ENCODE measurements at places on chromosomes 2 and 18. TPM values are rescaled to one million over a fixed set of nuclear protein-coding genes. Genes with fewer than 3 reads are reported as not detected.

DNA sequence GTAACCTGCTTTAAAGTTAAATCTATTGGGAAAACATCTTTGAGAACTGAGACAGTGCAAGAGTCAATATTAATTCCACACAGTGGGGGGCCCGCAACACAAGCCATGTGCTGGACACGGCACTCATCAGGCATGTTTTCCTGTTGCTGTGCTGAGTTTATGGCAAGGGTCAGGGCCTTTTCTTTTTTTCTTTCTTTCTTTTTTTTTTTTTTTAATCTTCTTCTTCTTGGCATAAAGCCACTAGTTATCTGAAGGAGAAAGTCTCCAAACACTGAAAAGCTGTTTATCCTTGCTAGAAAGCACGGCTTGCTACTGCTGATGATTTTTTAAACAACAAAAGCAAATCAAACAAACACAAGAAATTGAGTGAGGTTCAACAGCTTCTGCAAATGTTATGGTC lies 252.1 kb downstream of the ZNF521 start:
- DNase-seq, result no peak

GRCh38 chr2:169909376-169909775 lies 82.1 kb downstream of the UBR3 start:
- no peak for DNase-seq

- DNase-seq, result no peak
Observed at GRCh38 chr2:240098349-240098748, 37.8 kb downstream of the COPS9 start.

DNA sequence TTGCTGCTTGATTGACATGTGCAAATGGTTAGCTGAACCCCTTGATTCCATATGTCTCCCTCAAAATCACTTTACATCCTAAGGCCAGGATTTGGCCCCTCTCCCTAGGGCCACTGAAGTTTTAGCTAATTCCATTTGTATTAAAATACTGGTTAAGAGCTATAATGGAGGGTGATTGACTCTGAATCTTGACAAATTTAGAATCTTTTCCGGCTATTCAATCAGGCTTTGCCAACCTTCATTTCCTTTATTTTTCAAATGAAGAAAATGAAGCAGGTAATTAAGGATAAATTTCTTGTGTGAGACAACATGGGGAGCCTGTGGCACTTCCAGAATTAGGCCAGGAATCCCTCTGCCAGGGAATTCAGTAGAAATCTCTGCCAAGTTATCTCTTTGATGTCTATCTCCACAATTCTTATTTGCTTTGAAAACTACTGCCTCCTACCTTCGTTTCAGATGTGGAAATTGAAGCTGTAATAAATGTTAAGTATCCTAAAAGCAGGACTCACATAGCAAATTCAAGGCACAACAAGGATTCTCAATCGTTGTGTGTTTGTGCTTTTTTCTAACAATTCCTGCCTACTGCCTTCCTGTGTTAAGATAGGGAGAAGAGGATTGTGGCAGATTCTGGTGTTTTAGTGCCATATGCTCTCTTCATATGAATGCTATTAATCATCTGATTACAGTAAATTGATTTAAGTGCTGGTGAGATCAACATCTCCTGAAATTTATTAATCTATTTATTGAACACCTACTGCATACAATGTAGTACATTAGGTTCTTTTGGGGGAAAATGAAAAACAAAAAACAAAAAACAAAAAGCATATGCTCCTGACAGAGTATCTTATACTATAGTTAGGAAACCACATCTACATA lies 47.8 kb upstream of the MAP4K3 start:
- no peak for DNase-seq

- DNase-seq, result no peak
Observed at GRCh38 chr18:24603151-24603550, 142.7 kb downstream of the HRH4 start.

DNA sequence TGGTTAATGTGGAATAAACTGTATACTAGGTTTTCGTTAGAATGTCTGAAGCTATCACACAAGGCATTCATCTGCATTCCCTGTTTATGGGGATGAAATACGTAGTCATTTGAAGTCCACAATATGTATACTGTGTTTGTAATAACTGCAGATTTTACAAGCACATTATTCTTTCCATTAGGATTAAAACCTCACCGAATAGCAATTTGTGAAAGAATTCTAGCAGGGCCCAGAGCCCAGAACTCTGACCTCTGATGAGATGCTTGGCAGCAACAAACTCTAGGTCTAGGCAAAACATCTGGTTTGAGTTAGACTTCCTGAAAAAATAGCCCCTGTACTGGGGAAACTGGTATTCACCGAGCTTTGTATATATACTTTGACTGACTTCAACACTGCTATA lies 158.2 kb downstream of the SRBD1 start:
- no peak for DNase-seq

DNA sequence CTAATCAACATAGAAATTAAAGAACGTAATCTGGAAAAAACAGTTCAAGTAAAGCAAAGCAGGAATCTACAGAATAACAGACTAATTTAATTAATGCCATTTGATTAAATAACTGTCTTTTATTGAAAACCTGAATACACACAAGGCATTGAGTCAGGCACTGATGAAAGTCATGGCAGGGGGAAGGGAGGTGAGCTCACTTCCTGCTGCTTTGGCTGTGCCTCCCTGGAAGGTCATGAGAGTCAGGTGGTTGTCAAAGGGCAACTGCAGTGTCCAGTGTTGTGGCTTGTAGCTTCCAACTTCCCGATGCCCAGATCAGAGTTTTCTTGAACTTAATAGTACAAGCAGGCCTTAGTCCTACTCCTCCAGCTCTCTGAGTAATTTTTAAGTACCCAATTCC lies 180.9 kb downstream of the PID1 start:
- no peak for DNase-seq

GRCh38 chr2:230814616-230815015 lies 50.1 kb upstream of the ITM2C start:
- no peak for DNase-seq

DNA sequence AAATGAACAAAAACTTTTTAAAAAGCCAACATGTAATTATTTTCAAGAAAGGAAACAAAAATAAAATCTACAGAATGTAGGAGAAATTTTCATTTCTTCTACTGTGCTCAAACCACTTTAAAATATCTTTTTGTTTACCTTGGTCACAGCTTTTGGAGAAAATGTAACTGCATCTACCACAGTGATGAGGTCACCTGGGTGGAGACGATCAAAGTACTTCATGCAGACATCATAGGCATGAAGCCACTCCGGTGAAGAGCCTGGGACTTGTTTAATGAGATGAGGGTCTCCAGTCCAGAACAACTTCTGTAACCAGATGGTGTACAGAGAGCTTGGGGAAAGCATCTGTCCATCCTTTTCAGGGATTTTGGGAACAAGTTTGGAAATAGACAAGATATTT lies 285.8 kb downstream of the NBAS start:
- no peak for DNase-seq

DNA sequence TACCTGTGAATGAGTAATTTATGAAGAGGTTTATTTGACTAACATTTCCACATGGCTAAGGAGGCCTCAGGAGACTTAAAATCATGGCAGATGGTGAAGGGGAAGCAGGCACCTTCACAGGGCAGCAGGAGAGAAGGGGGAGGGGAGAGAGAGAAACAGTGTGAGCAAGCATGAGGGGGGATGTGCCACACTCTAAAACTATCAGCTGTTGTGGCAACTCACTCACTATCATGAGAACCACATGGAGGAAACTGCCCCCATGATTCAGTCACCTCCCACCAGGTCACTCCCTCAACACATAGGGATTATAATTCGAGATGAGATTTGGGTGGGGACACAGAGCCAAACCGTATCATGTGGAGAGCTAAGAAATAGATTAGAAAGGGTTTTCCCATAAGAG lies 309.0 kb downstream of the RDH14 start:
- DNase-seq, result no peak

- no peak for DNase-seq
Observed at GRCh38 chr2:127420039-127420864, 2.0 kb downstream of the PROC start.

Gene LHCGR
- 0.64 TPM for total RNA-seq

DNA sequence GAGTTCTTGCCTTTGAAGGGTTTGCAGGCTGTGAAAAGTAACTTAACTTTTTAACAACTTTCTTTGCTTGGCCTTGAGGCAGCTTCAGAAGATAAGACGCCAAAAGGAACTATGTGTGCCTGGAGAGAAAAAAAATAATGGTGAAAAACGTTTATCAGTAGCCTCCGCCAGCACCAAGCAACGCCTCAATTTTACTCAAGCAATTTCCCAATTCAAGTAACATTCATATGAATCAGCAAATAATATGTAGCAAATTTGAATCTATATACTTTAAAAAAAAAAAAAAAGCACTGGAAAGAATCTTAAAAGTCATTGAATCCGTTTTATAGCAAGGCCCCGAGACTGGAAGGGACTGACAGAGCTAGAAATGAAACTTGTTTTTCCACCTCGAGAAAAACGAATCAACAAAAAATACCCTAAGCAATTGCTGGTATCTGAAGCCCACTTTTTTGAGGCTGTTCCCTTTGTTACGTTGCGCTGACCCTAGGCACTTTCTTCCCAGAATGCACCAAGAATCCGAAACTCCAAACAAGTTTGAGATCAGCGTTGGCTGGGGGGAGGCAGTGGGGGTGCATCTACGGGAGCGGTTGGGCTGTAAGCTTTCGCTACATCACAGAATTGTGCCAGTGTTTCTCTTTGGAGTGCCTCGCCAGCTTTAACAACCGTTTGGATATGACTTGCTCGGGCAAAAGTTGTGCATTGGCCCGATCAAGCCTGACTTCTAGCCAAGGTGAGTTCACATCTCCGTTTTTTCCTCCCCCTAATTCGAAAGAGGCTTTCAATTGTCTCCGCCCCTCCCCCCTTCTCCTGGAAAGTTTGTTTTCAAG lies 2.7 kb upstream of the TGIF1 start:
- peak; percentile 56 for DNase-seq

DNA sequence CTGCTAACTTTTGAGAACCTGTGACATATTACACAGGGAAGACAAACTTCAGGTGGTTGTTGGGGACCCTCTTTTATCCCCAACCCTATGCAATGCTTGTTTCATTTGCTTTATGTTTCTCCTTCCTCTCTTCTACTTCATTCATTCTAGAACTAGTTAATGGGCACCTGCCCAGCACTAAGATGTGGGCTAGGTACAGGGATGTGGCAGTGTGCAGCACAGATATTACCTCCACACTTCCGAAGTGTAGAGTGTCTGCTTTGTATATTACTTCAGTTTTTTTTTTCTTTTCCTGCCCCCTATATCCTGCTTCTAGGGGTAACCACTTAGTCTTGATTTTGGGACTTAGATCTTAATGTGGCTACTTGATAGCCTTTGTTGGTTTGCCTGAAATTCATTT lies 35.1 kb downstream of the CD28 start:
- DNase-seq, result no peak

GRCh38 chr2:44932079-44932478 lies 9.4 kb upstream of the SIX3 start:
- DNase-seq, result no peak

Gene MAPK4
- 0.64 TPM for total RNA-seq

DNA sequence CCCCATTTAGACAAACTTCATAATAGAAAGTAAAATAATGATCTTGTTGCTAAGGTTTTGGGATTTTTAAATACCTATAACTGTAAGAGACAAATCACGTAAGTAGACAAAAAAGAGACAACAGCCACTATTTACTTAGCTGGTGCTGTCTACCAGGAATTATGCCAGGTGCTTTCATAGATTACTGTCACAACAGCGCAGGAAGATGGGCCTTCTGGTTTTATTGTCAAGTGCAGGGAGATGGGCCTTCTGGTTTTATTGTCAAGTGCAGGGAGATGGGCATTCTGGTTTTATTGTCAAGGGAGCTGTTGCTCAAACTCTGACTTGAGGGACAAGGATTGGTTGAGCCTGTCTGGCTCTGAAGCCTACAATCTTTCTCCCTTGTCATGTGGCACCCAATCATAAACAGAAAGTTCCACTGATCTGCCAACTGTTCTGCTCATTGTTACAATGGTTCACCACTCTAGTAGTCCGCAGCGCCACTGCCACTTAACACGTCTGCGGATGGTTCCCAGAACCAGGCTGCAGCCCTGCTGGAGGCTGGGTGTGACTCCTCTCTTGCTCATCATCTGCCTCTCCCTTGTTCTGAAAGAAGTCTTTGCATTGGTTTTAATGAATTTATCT lies 95.0 kb downstream of the RNF144A start:
- DNase-seq, result no peak

GRCh38 chr18:6553234-6553900 lies 138.7 kb upstream of the L3MBTL4 start:
- DNase-seq, result no peak

Gene KATNAL2
- total RNA-seq, result 9.1 TPM

GRCh38 chr2:18829251-18829902 lies 240.0 kb upstream of the NT5C1B start:
- no peak for DNase-seq

GRCh38 chr2:35973132-35973736 lies 382.3 kb upstream of the CRIM1 start:
- no peak for DNase-seq

DNA sequence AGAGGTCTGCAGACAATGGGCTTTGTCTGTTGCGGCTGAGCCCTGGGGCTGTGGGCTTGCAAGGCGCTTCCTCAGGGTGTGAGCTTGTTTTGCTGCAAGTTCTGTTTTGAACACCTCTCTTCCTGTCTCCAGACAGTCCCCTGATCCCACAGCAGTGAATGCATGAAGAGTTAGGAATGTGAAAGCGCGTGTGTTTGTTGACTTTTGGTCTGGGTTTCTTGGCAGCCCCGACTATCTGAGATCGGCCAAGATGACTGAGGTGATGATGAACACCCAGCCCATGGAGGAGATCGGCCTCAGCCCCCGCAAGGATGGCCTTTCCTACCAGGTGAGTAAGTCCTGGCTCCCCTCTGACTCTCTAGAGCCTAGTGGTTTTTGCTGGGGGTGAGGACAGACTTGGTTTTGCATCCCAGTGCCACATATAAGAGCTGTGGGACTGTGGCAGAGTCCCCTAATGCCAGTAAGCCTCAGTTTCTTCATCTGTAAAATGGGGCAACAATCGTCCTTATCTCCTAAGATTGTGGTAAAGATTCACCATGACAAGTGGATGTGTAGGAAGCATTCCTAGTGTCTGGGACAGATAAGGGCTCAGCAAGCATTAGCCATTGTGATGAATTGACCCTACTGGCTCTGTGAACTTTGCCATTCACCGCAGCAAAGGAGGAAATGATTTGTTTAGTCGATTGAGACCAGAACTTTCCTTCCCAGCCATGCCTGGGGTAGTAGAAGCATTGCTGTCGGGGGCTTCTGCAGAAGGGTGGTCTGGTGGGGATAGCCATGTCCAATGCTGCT lies 3.0 kb downstream of the LBH start:
- DNase-seq, result no peak

Gene KCNIP3
- total RNA-seq, result 15.1 TPM

All from breast epithelium (tissue), 4 donors.